ENCODE measurements at places on chromosomes 1 and 21. TPM values are rescaled to one million over a fixed set of nuclear protein-coding genes. Genes with fewer than 3 reads are reported as not detected.

PIGR gene
- not detected for total RNA-seq

GRCh38 chr21:37294679-37295078 is 27.5 kb upstream of the VPS26C start:
- H3K4me3 ChIP-seq = no peak overlapping the region
- no peaks in the 10 kb centered on the region for H3K27me3 ChIP-seq
- no peak for DNase-seq

- no peaks in the 10 kb centered on the region for H3K36me3 ChIP-seq
- H3K27me3 ChIP-seq = no peaks in the 10 kb centered on the region
- no peak overlapping the region for H3K4me3 ChIP-seq
These were observed 977.9 kb downstream of the ADGRL2 start for GRCh38 chr1:82778612-82779011.

DNA sequence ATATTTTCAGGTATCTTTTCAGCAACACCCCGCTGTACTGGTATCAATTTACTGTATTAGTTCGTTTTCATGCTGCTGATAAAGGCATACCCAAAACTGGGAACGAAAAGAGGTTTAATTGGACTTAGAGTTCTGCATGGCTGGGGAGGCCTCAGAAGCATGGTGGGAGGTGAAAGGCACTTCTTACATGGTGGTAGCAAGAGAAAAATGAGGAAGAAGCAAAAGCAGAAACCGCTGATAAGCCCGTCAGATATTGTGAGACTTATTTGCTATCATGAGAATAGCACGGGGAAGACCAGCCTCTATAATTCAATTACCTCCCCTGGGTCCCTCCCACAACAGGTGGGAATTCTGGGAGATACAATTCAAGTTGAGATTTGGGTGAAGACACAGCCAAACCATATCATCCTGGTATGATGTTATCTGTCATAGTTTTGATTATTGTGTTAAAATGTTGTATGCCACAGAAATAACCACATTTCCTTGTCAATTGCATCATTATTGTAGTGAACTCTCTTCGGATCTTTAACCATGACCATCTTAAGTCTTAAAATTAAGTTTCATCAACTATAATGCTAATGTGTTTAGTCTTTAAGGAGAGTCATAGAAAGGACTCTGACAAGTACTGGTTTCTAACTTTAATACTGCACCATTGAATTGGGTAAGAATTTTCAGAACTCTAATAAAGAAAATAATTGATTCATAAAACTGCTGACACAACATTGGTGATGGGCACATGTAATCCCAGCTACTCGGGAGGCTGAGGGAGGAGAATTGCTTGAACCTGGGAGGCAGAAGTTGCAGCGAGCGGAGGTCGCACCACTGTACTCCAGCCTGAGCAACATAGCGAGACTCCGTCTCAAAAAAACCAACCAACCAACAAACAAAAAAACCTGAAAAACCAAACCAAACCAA is 58.2 kb downstream of the TBX19 start:
- peaks cover 6% of the 10 kb centered on the region for H3K4me1 ChIP-seq
- no peaks in the 10 kb centered on the region for H3K36me3 ChIP-seq
- no peaks in the 10 kb centered on the region for H3K27me3 ChIP-seq
- H3K4me3 ChIP-seq = no peak overlapping the region
- H3K27ac ChIP-seq = no peak overlapping the region

DNA sequence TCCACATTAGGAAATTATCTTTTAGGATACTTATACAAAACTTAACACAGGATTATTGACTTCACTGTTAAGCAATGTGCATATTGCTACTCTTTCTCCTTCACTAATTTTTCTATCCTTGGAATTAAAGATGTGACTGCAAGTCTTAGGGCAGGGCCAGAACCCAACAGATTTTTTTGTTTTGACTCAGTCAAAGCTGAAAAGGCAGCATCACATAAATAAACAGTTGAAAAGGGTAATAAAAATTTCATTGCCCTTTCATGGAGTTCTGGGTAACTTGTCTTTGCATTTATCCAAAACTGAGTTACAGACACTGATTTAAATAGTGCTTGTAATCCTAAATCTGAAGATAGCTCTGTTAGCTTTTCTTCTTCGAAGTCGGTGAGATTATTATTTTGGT is 1.9 kb upstream of the TMEM35B start:
- H3K36me3 ChIP-seq = no peaks in the 10 kb centered on the region
- no peaks in the 10 kb centered on the region for H3K27me3 ChIP-seq
- H3K4me3 ChIP-seq = no peak overlapping the region
- DNase-seq = no peak

All from gastrocnemius medialis (tissue), 4 donors.